ENCODE measurements at places on chromosomes 7 and 10.
A peak's percentile ranks its signal among the peaks of the same experiment; 100 is the strongest.

- DNase-seq: no peak
Measured at GRCh38 chr10:63758080-63758479, 236.9 kb downstream of the REEP3 start.

DNA sequence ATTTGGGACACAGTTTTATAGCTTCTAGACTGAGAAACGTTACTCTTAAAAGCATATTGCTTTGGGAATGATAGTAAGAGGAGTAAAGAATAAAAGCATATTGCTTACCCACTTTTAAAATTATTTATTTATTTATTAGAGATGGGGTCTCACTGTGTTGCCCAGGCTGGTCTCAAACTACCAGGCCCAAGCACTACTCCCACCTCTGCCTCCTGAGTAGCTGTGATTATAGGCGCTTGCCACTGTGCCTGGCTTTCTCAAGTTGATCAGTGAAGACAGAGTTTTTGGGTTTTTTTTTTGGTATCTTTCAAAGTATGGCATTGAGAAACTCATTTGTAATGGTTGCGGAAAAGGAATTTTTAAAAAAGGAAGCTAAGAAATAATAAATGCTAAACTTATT lies 68.0 kb downstream of the AHCYL2 start:
- DNase-seq: no peak

- no peak for DNase-seq
Measured at GRCh38 chr10:69057951-69058297, 30.0 kb upstream of the SRGN start.

- no peak for DNase-seq
Measured at GRCh38 chr10:84542522-84543490, 214.4 kb downstream of the CCSER2 start.

DNA sequence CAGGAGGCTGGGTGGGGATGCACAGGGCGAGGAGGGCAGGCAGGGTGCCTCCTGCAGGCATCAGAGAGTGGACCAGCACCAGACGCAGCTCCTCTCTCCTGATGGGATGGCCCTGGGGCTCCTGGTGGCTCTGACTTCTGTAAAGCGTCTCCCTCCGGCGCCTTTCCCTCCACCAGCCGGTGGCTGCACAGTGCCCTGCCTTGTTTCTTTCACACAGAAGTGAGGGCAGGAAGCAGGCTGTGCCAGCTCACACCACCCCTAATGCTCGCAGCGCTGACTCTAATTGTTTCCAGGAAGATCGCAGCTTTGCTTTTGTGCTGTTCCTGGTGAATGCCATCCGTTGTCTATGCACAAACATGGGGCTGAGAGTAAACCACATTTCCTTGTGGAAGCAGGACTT lies 152.3 kb upstream of the LANCL2 start:
- no peak for DNase-seq

DNA sequence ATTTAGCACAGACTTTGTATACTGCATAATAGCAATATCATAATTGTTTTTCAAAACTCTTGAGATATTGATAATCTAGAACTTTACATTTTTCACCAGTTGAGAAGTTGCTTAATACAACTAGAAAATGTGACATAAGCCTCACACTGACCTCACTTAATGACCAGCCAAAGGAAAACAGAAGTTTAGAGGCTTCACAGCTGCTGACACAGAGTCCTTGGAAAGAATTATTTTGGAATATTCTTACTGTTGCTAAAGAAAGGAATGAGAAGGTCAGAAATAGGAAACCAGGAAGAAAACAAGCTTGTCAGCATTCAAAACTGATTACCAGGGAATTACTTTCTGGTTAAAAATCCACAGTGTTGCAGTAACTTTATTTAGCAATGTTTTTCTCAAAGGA lies 35.5 kb upstream of the WASL start:
- DNase-seq: no peak

DNA sequence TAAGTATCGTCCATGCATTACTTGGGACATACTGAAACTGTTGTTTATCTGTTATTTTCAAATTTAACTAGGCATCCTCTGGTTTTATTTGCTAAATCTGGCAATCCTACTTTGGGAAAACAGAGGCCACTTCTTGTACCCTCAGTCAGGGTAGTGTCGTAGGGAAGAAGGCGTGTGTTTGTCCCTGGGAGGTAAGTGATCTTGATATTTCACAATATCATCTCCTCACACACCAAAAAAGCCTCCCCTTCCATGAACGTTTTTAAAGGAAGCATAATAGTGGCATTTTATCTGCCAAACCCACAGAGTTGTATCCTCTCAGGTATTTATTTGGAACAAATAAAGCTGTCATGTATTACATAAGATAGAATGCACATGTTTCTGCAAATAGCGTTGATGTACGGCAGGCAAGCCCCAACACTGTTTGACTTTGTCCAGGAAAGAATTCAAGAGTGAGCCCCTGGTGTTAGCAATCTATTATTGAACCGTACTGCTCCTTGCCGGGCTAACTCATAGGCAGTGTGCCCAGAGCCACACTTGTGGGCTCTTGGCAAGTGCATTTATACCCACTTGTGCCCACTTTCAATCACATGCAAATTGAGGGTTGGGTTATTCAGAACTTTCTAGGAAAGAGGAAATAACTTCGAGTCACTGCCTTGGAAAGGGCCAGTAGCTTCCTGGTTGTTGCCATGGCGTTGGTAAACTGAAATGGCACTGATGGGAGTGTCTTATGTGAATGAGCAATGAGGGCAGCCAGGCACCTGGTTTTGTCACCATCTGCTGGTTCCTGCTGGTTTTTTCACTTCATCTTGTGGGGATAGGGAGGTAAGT lies 266.0 kb downstream of the USP6NL start:
- no peak for DNase-seq

- DNase-seq: peak; percentile 90
Measured at GRCh38 chr10:122504610-122504950, 43.2 kb downstream of the HTRA1 start.

DNA sequence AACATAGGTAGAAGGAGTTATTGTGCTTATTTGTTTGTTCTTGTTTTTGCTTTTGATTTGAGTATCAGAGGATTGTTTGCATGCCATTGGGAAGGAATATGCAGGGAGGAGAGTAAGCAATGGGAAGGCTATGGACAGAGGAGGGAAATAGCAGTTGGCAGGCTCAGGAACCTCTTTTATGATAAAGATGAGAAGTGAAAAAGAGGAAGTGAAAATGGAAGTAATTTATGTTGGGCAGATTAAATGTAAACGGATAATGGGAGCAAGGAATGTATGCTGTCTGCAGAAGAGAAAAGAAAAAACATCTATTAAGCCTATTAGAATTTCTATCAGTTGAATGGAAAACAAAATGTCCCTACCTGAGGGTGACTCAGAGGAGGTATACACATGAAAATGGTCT lies 90.1 kb upstream of the NPSR1 start:
- DNase-seq: no peak

DNA sequence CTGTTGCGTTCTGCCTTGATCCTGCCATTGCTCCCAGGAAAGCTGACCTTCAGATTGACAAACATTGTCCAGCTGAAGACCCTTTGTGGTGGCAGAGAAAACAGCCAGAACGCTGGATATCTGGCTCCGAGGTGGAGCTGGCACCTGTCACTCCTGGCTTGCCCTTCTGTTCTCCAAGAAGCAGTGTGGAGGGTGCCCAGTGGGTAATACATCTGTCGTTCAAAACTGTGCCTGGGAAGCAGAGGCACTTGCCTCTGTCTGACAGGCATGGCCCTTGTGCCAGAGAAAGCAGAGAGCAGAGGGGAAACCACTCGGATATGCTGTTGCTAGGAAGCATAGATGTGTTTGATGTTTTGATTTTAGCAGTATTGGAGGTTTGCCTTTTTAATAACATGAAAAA lies 231.4 kb downstream of the BMPER start:
- no peak for DNase-seq

- DNase-seq: no peak
Measured at GRCh38 chr10:30115626-30115940, 56.2 kb upstream of the JCAD start.
